ENCODE measurements at places on chromosomes 12 and 14. TPM values are rescaled to one million over a fixed set of nuclear protein-coding genes. Genes with fewer than 3 reads are reported as not detected.

TOMM20L gene
- not detected for total RNA-seq

TNS2 gene
- 0.58 TPM for total RNA-seq

TBX3 gene
- not detected for total RNA-seq

NDUFB1 gene
- total RNA-seq, result 109 TPM

GRCh38 chr12:93839064-93839463 is 161.9 kb downstream of the CRADD start:
- no peaks in the 10 kb centered on the region for H3K4me1 ChIP-seq
- no peak overlapping the region for H3K27ac ChIP-seq
- no peak overlapping the region for H3K4me3 ChIP-seq
- DNase-seq, result no peak

- H3K4me1 ChIP-seq, result peaks cover 30% of the 10 kb centered on the region
- H3K36me3 ChIP-seq, result peaks cover 9% of the 10 kb centered on the region
- peak overlapping the region; percentile 27 for H3K27ac ChIP-seq
- no peak overlapping the region for H3K4me3 ChIP-seq
Measured at GRCh38 chr14:92729634-92730358, 18.6 kb downstream of the LGMN start.

GRCh38 chr12:100295764-100296555 is 29.0 kb downstream of the SCYL2 start:
- peaks cover 41% of the 10 kb centered on the region for H3K36me3 ChIP-seq
- no peak overlapping the region for H3K4me3 ChIP-seq
- no peak for DNase-seq
- H3K4me1 ChIP-seq, result no peaks in the 10 kb centered on the region

DNA sequence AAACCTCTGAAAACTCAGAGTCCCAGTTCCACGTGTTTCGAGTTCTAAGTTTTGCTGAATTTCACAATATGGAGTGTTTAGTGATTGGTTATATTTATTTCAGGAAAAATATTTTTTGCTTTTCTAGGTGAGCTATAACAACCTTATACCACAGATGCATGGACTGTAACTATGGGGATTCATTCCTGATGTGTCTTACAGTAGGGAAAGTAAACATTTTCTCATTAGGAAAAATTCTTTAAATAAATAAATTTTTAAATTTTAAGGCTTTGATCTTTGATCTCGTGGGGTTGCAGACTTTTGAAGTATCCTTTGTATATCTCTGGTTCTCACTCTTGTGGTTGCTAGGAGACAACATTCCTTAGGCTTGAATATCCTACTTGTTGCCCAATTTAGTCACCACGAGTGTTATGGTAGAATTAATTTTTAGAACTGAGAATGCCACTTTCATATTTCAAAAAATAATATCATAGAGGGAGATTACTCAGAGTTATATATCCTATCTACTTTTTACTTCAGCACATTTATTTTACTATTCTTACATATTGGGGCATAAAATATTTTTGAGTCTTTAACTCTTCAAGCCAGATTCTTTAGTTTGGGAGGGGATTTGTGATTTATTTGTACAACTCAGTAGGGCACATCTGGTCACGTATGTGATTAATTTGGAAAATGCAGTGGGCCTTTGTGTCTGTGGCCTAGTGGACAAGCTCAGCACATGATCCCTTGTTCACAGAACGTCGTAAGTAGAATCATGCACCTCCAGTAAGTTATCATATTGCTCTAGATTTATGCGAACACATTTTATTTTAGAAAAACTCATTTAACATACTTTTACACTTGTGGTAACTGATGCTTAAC is 224.0 kb downstream of the TTC6 start:
- no peak overlapping the region for H3K27ac ChIP-seq
- no peaks in the 10 kb centered on the region for H3K36me3 ChIP-seq
- no peaks in the 10 kb centered on the region for H3K27me3 ChIP-seq
- DNase-seq, result no peak
- no peak overlapping the region for H3K4me3 ChIP-seq

- no peak overlapping the region for H3K4me3 ChIP-seq
- peak; percentile 52 for DNase-seq
- no peak overlapping the region for H3K27ac ChIP-seq
- H3K27me3 ChIP-seq, result peaks cover 10% of the 10 kb centered on the region
- peaks cover 7% of the 10 kb centered on the region for H3K4me1 ChIP-seq
- no peaks in the 10 kb centered on the region for H3K36me3 ChIP-seq
Measured at GRCh38 chr14:66395300-66395699, 90.9 kb upstream of the CCDC196 start.

- H3K27ac ChIP-seq, result no peak overlapping the region
- no peak overlapping the region for H3K4me3 ChIP-seq
- H3K27me3 ChIP-seq, result no peaks in the 10 kb centered on the region
- H3K36me3 ChIP-seq, result no peaks in the 10 kb centered on the region
Measured at GRCh38 chr12:130199581-130200390, 37.5 kb downstream of the FZD10 start.

GRCh38 chr12:80087486-80088213 is 11.7 kb upstream of the OTOGL start:
- H3K36me3 ChIP-seq, result peaks cover 4% of the 10 kb centered on the region
- H3K4me3 ChIP-seq, result no peak overlapping the region
- H3K27me3 ChIP-seq, result peaks cover 3% of the 10 kb centered on the region
- no peak overlapping the region for H3K27ac ChIP-seq

DNA sequence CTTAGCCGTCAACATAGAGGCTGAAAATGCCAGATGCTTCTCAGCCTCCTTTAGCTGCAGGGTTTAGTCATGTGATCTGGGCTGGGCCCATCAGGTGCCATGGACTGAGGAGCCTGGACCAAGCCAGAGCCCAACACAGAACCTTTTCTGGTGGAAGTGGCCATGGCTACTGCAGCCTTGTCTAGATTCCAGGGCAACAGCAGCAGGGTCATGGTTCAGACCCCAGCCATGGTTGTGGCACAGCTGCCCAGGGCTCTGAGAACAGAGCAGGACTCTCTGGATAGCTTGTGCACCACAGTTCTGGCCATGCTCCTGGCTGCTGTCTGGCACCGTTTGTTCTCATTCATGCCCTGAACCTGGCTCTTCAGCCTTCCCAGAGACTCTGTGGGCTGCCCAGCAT is 47.0 kb upstream of the PTGR2 start:
- H3K27ac ChIP-seq, result no peak overlapping the region
- H3K4me3 ChIP-seq, result no peak overlapping the region
- no peaks in the 10 kb centered on the region for H3K4me1 ChIP-seq
- no peak for DNase-seq

DNA sequence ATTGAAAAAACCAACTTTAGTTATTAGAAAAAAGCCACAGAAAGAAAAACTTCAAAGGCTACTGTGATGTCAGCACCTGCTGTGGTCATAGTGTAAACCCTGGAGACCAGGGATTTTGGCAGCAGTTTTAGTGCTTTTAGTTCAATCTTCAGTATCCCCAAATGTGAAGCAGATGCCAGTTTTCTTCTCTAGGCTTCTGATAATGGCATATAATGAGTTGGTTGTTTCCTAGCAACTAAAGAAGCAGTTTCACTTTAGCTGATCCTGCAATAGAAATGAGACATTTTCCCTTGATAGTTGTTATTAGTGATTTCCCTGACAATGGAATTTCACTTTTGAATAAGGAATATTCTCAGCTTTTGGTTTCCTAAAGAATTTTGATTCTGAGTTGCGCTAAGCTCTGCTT is 131.2 kb downstream of the NUBPL start:
- no peak overlapping the region for H3K27ac ChIP-seq
- DNase-seq, result no peak
- H3K4me1 ChIP-seq, result no peaks in the 10 kb centered on the region
- H3K36me3 ChIP-seq, result no peaks in the 10 kb centered on the region

DNA sequence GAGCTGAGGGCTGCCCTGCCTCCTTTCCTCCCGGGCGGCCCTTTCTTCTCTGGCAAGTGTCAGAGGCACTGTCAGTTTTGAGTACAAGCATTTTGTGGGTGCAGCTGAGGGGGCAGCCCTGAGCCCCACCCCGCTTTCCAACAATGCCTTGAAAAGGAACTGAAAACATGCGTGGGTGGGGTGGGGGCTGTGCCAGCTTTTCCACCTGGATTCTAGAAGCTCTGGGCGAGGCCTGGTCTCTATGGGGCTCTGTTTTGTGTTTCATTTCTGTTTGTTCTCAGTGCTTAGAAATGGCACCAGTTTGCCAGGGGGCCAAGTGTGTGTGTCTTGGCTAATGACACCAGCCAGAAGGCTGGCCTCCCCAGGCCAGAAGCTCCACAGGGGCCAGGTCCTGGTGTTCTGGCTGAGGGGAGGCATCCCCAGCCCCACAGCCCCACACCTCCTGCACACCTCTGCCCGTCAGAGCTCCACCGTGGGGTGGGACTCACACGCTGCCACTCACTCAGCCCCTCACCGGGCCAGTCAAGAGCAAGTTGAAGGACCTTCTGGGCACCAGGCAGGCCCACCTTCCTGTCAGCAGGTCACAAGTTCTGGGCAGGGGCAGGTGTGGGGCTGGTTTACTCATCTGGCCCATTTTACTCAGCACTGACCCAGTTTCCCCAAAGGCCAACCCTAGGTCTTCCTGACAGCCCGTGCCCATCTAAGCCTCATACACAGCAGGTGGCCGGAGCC is 155.1 kb downstream of the CALM1 start:
- H3K27ac ChIP-seq, result no peak overlapping the region
- H3K36me3 ChIP-seq, result no peaks in the 10 kb centered on the region
- no peak overlapping the region for H3K4me3 ChIP-seq
- no peaks in the 10 kb centered on the region for H3K4me1 ChIP-seq
- no peaks in the 10 kb centered on the region for H3K27me3 ChIP-seq
- DNase-seq, result no peak

GRCh38 chr14:54728700-54729527 is 162.0 kb downstream of the SAMD4A start:
- H3K27me3 ChIP-seq, result peaks cover 72% of the 10 kb centered on the region
- DNase-seq, result no peak
- no peak overlapping the region for H3K4me3 ChIP-seq
- H3K4me1 ChIP-seq, result peaks cover 27% of the 10 kb centered on the region

DNA sequence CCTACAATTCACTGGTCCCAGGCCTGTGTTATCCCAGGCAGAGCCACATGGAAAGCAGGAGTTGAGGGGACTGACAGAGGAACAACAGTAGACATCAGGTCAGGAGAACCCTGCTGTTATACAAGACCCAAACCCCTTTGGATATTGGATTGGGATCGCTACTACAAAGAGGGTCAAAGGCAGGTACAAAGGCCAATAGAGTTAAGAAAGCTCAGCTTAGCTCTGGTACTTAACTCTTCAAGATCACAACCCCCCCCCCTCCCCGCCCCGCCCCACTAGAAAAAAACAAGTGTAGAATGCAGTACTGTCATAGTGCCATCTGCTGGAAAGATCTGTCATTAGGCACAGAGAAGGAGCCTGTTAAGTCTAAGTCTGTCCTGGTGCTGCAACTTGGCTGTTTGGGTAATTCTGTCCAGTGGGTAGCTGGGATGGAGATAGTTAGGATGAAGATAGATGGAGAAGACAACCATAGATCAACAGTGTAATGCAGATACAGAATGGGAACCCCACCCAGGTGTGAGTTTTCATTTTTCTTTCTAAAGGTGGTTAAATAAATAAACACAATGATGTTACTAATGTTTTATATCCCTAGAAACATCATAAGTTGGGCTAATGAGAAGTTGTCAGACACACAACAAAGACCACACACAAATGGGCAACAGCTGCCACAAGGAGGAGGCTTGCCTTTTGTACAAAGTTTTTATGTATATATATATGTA is 17.2 kb downstream of the REM2 start:
- H3K4me1 ChIP-seq, result peaks cover 18% of the 10 kb centered on the region
- peaks cover 40% of the 10 kb centered on the region for H3K36me3 ChIP-seq
- H3K27ac ChIP-seq, result peak overlapping the region; percentile 61
- H3K27me3 ChIP-seq, result no peaks in the 10 kb centered on the region

GRCh38 chr12:42539696-42540095 is 49.9 kb downstream of the PRICKLE1 start:
- H3K36me3 ChIP-seq, result no peaks in the 10 kb centered on the region
- peaks cover 7% of the 10 kb centered on the region for H3K27me3 ChIP-seq
- no peaks in the 10 kb centered on the region for H3K4me1 ChIP-seq
- H3K27ac ChIP-seq, result no peak overlapping the region
- no peak for DNase-seq

DNA sequence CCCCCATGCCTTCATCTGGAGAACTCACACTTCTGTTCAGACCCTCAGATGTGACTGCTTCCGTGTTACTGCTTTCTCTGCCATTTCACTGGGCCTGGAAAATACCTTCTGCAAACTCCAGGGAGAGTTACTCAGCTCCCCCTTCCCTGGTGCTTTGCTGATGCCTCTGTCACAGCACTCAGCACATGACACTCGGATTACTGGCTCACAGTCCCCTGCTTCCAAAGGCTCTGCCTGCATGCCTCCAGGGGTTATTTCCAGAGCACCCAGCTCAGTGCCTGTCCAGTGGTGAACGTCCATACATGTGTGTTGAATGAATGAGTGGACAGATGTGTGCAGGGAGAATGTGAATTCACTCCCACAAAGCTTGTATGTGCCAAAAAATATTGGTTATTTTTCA is 237.2 kb upstream of the FKBP4 start:
- no peaks in the 10 kb centered on the region for H3K4me1 ChIP-seq
- peaks cover 28% of the 10 kb centered on the region for H3K27me3 ChIP-seq
- no peak overlapping the region for H3K4me3 ChIP-seq
- no peak for DNase-seq
- no peak overlapping the region for H3K27ac ChIP-seq

DNA sequence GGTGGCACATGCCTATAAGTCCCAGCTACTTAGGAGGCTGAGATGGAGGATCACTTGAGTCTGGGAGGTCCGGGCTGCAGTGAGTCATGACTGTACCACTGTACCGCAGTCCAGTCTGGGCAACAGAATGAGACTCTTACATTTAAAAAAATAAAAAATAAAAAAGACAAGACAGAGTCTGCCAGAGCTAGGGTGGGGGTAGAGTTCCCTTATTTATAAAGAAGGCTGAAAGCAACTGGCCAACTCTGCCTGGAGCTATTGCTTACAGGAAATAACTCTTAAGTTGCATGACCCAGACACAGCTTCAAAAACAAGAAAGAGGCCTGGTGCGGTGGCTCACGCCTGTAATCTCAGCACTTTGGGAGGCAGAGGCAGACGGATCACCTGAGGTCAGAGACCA is 31.5 kb downstream of the NUMB start:
- H3K4me1 ChIP-seq, result peaks cover 12% of the 10 kb centered on the region
- no peak overlapping the region for H3K27ac ChIP-seq
- H3K27me3 ChIP-seq, result no peaks in the 10 kb centered on the region
- no peak for DNase-seq
- peaks cover 2% of the 10 kb centered on the region for H3K36me3 ChIP-seq

DNA sequence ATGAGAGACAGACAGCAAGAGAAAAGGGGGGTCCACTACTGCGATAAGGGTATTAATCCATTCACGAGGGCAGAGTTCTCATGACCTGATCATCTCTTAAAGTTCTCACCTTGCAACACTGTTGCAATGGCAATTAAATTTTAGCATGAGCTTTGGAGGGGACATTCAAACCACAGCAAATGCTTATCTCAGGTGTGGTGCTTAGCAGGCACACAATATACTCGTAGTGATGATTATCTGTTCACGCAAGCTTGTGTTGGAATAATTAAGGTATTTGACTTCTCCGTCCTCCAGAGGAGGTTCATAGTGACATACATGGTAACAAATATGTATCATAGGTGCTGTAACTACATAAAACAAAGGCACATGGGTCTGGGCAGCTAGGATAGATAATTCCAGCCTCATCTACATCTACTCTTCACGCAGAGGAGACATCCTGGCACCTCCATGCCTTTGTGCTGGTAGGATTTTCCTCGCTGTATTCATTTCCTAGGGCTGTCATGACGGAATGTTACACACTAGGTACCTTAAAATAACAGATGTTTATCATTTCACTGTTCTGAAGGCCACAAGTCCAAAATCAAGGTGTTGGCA is 221.2 kb downstream of the RBM19 start:
- no peaks in the 10 kb centered on the region for H3K36me3 ChIP-seq
- H3K4me1 ChIP-seq, result no peaks in the 10 kb centered on the region
- DNase-seq, result no peak
- no peak overlapping the region for H3K27ac ChIP-seq

GRCh38 chr14:94756310-94756882 is 13.5 kb downstream of the GSC start:
- no peaks in the 10 kb centered on the region for H3K36me3 ChIP-seq
- DNase-seq, result no peak
- H3K27ac ChIP-seq, result no peak overlapping the region
- H3K4me1 ChIP-seq, result no peaks in the 10 kb centered on the region
- no peak overlapping the region for H3K4me3 ChIP-seq
- H3K27me3 ChIP-seq, result peaks cover 8% of the 10 kb centered on the region
